ENCODE measurements at places on chromosomes 4 and X.

DNA sequence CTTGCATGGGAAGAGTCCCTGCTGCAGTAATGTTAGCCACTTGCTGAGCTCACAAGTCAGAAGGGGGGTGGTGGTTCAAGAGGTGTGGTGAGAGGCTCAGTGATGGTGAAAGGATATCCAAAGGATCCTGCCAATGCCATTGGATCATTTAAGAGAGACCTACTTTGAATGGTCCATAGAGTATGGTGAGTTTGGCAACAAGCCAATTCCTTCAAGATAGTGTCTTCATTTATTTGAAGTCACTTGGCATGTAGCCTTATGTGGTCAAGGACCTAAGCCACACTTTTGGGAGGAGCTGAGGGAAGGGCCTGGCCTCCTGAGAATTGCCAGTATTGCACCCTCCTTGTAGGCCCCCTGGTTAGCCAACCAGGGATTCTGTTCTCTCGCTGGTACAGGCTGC, 87.9 kb downstream of the TSPAN7 start:
- DNase-seq = no peak

DNA sequence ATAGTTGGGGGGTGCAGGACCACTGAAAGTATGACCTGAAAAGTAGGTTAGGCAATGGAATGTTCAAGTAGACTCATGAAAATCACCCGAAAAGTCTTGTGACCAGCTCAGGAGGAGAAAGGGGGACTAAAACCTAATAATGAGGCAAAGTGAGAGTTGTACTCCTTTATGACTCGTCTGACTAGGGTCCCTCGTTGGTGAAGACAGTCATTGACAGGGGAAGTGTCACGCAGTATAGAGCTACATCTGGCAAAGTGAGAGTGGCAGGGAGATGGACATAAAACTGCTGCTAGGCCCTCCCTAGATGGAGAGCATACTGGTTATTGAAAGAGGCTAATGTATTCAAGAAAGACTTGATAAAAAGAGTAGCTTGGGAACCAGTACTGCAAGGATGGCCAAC, 20.5 kb downstream of the OTUD6A start:
- DNase-seq = no peak

GRCh38 chr4:139969635-139970266, 184.2 kb downstream of the MAML3 start:
- no peak for DNase-seq

- DNase-seq = no peak
These were observed 63.7 kb downstream of the ANK2 start for GRCh38 chr4:113113151-113113550.

DNA sequence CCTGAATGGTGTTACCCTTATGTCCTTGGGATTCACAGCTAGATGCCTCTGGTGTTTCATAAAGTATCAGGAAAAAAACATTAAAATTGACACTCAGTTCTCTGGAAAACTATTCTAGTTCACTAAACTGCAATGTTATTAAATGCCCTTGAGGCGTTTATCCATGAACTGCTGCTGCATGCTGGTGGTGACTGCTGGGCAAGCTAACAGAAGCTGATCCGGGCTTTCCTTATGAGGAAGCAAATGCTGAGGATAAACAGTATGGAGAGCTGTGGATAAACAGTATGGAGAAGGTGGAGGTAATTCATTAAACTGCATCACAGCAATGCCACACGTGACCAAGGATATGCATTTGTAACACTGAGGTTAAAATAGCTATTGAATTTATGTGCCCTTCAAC, 227.0 kb downstream of the NR3C2 start:
- no peak for DNase-seq

- no peak for DNase-seq
These were observed 195.2 kb upstream of the ANXA10 start for GRCh38 chr4:167897116-167897515.

- peak; percentile 48 for DNase-seq
These were observed at the start of gene DOCK11 for GRCh38 chrX:118495061-118495921. Gene DOCK11, plus strand, starts transcription at chrX:118495815. Its CDS starts 157 bp downstream, at chrX:118495972.

DNA sequence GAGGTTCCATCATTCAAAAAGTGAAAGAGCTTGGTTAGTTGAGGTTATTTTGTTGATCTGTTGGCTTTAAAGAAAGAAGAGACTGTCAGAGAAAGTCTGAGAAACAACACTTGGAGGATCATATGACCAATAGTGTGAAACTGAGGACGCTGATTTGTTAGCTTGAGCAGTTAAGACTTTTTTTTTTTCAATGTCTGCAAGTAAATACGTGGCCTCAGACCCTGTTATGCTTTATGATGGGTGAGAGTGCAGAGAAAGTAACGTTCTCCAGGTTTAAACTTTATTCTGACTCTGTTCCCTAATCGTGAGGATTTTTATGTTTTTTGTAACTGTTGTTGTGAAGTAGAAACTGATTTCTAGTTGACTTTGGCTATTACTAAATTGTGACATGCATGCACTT, 45.9 kb downstream of the GAB1 start:
- DNase-seq = no peak

DNA sequence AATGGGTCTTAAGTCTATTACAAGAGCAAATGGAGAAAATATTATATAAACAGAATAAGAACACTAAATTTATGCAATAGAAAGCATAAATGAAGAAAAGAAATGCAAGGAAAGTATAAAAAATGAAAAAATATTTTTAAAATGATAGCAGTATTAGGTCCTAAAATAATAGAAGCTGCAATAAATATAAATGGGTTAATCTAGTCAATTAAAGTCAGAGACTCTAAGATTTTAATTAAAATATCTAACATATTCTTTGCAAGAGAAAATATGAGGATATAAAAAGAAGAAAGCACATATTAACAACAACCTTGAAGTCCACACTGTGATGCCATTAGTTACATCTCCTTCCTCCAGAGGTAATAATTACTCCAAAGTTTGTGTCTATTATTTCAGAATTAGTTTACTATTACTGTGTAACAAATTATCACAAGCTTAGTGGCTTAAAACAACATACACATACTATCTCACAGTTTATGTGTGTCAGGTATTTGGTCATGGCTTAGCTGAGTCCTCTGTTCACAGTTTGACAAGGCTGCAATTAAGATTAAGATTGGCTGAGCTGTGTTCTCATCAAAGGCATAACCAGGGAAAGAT, 174.9 kb downstream of the NAA11 start:
- DNase-seq = no peak

DNA sequence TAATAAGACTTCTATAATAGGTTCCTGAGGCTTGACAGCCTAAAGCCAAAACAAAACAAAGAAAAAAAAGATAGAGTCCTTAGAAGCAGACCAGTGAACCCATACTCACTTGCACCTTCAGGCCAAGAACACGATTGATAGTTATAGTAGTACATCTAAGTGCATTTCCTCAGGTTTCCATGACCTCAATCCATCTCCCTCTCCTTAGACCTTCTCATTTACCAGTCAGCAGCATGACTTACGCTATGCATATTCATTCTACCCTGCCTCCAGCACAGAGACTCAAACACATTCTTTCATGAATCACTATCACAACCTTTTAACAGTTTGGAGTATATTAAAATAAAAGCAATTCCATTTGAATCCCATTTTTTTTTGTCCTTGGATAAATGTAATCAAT, 855.6 kb downstream of the CCSER1 start:
- DNase-seq = no peak

DNA sequence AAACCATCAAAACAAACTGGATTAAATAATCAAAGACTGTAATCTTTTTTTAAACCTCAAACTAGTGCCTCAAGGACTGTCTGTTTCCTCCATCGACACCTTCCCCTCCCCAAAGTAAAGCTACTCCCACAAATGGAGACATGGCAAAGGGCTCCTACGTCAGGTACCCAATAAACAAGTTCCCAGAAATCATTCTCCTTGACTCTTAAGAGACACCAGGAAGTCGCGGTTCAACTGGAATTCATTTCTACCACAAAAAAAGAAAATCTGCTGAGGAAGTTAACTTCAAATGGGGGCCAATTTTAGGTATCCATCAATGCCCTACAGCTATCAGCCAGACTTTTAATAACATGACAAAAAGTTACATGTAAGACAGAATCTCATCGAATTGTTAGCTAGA, 2.5 kb downstream of the RPS4X start:
- no peak for DNase-seq

DNA sequence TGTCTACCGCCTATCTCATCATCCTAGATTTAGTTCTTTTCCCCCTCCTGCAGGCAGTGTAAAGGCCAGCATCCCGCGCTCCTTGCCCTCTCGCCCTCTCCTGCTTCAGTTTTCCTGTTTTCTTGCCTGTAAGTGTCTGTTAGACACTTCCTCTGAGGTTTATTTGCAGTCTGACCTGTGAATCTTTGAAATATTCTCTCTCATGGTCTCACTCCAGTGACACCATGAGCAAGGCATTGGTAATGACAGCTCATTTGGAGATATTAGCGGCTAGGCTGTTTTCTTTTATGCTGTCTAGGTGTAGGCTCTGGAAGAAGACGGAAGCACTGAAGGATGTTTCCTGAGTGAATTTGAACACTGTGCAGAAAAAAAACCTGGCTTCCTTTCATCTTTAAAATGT, 179.6 kb downstream of the KDR start:
- DNase-seq = no peak

GRCh38 chrX:24225265-24225664, 75.7 kb downstream of the ZFX start:
- no peak for DNase-seq

DNA sequence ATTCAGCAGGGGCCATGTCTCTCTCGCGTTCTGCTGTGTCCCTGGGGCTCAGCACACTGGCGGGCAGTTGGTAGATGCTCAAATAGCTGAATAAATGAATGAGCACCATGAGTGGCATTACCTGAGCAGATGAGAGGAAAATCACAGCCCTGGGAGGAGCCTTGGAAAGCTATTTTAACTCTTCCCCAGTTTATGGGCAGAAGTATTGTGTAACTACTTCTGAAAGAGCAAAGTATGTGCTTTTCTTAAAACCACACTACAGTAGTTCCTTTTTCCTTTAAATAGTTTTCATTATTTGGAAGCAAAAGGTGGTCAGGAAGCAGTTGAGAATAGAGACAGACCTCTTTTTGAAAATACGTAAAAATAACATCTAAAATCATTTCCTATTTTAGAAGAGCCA, 3.0 kb upstream of the PLAC1 start:
- no peak for DNase-seq

- DNase-seq = no peak
These were observed 120.2 kb upstream of the FAM9C start for GRCh38 chrX:13164611-13165010.

- DNase-seq = no peak
These were observed 3.5 kb downstream of the EDA2R start for GRCh38 chrX:66635360-66635759.

DNA sequence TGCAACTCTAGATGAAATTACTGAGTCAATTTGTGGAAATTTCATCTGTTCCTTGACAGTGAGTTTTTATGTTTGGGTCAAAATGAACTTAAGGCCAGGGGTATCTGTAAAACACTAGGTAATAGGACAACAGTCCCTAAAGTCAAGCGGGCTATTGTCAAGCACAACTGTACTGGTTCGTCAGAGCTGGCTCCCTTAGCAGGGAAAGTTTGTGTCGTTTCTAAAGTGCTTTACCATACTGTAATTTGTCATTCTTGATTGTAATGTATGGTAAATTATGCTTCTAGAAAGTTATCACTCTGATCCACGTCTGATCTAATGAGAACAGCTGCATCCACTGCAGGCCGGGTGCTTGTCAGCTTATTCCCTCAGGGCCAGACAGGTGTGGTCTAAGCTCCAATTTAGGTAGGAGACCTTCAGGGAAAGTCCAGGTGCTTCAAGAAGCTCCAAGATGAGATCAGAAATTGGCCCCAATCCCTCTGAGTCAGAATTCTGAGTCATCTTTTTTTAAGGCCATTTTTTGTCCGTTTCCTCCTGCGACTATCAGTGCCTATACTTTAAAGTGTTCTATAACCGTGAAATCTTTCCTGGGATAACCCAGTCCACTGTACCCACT, 92.2 kb downstream of the PALLD start:
- DNase-seq = no peak

GRCh38 chr4:142354794-142355420, 491.2 kb downstream of the INPP4B start:
- DNase-seq = no peak

GRCh38 chr4:57109411-57109846, 756 bp downstream of the IGFBP7 start:
- no peak for DNase-seq

DNA sequence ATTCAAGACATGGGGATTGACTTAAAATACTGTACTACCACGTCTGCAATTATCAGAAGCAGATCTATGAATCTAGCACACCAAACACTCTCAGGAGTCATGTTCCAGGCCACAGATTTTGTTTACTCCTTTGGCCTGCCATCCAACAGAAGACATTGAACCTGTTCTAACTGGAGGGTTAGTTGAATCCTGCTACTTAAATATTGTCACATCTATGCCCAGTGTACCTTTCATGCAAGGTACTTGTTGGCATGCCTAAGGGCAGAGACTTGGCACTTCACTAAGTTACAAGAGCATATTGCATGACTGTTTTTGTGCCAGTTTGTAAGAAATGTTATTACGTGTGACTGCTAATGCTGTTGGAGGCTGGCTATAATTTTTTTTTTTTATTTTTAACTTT, 126.9 kb upstream of the BCOR start:
- DNase-seq = no peak

DNA sequence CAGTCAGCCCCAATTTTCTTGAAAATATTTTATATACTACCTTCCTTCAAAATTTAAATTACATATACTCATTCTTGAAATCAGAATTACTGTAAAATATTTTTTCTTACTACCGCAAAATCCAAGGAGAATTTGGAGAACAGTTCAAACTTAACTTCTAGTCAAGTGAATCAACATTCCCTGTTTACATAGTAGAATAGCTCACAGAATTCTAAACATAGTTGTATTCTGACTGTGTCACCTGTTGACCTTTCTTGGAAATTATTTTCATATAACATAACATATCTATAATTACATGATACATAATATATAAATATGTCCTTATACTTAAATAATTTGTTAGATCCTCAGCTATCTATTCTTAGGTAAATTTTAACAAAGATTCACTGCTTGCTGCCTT, 31.0 kb upstream of the FGF5 start:
- DNase-seq = no peak

DNA sequence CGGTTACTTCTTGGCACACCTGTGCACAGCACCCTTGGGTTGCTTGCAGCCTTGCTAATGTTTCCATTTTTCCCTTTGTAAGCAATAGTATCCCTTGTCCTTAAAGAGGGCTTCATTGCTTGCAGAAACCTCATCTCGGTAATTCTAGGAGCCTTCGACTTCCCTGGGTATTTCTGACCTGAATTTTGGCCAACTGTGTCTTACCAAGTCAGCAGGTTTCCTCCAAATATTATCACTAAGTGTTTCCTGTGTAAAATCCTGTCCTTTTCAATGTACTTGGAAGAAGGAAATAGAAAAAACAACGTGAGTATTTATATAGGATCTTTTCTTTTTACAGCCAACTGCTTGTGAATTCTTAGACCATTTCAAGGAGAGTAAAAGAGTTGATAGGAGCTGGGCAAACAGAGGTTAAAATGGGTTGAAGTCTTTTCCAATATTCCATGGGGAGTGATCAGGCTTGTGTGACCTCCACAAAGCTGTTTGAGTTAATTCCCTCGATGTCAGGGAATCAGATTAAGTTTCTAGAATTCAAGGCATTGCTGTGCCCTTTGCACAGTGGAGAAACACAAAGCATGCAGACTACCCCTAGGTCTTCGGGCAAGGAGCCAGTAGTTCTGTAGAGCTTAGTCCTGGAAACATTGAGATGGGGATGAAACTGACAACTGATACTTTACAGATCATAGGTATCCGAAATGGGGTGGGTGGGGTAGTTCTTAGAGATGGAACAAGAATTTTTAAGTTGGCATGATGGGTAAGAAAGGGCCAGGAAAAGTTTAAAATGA, 209.9 kb downstream of the CPE start:
- no peak for DNase-seq

All from GM12891 (cell line).